NCI-H1092 treated with DMSO at 0.1 percent for 48 hours (cell line): ENCODE measurements at places on chromosomes 6 and 20.

GRCh38 chr6:130486417-130486816 lies 120.6 kb downstream of the TMEM200A start:
- no peak for DNase-seq

DNA sequence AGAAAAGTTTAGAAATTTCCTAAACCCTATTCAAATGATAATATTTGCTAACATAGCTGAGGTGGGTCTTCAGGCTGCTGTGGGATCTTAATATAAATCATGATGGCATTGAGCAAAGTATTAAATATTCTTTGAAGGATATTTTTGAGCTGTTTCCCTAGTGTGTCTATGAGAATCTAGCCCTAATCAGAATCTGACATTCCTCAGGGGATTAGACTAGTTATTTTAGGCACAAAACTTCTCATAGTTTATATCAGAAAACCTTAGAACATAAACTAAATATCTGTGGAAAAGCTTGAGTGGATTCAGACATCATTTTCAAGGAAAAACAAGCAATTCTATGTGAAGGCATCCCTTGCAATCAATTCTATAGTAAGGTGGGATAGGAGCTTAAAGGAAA lies 594.5 kb downstream of the RFPL4B start:
- DNase-seq, result no peak

GRCh38 chr6:159916752-159917151 lies 26.0 kb downstream of the MAS1 start:
- DNase-seq, result no peak

GRCh38 chr20:18712882-18713281 lies 100.7 kb upstream of the SCP2D1 start:
- no peak for DNase-seq
